ENCODE measurements at places on chromosomes 16 and 17. TPM values are rescaled to one million over a fixed set of nuclear protein-coding genes. Genes with fewer than 3 reads are reported as not detected.
A peak's percentile ranks its signal among the peaks of the same experiment; 100 is the strongest.

- peak; percentile 30 for DNase-seq
Observed at GRCh38 chr17:77909816-77910215, 48.7 kb upstream of the TNRC6C start.

- DNase-seq = no peak
Observed at GRCh38 chr16:23071196-23072083, 77.8 kb downstream of the USP31 start.

PRAC2 gene
- not detected for total RNA-seq

DNA sequence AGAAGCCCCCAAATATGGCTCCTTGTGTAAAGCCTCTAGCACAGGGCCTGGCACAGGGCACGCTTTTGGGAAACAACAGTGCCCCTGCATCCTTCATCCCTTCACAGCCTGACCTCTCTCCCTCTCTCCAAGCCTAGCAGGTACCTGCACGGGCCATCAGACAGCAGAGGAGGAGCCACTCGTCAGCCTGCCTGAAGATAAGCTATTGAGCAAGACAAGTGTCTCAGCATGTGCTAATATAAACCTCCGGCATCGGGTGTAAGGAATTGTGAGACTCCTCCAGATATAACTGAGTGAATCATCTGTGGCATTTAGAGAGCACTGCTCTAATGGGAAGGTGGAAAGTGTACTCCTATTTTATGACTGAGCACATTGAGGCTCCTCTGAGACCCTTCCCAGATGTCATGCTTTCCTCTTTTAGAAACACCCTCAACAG is 38.3 kb downstream of the TBX4 start:
- no peak for DNase-seq

KRT34 gene
- total RNA-seq = not detected

DNA sequence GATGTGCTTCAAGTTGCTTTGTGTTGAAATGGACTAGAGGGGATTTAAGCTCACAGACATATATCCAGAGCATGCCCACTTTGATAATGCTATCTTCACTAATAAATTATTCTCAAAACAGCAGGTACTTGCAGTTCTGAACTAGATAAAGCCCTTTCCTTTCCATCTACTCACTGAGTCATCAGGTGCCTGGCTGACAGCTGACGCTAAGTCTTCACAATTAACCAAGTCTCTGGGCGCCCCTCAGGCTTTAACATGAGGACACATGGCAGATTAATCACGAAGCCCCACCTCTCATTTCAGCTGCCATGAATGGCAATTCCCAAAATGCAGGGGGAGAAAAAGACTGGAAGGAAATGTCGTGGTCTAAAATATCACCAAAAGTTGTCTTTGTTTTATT is 29.5 kb upstream of the CRISPLD2 start:
- peak; percentile 17 for DNase-seq

DNA sequence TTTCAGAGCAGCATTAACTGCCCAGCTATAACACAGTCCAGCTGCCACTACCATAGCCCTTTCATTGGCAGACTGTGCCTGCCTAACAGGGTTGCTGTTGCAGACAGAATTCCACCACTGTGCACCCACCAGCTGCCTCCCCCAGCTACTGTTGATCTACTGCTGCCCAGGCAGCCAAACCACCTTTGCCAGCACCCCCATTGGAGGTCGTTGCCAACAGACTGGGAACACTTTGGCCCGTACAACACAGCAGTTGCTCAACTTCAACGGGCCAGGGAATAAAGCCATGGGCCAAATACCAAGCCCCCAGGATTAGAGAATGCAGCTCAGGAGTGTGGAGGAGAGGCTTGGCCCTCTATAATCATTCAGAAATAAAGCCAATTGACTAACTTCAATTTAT is 473.6 kb downstream of the CDH11 start:
- DNase-seq = no peak

- DNase-seq = no peak
Observed at GRCh38 chr16:87350681-87351319, 32.8 kb downstream of the FBXO31 start.

GRCh38 chr16:55330781-55331647 is 7.0 kb downstream of the IRX6 start:
- no peak for DNase-seq

DNA sequence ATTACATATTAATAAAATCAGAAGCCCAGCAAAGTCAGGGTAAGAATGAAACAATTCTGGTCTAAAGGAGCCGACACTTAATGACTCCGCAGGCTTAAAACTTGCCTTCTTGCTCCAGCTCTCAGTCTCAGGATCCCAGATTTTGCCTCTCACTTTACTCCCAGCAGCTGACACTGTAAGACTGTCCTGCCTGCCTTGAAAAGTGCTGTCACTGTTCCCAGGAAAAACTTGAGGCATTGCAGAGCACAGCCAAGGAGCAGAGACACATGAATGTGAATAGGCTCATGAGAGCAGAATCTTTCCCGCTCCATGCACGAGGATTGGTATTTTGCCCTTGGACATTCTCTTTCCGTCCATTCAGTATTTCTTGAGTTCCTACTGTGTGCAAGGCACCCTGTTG is 457.6 kb upstream of the ZFHX3 start:
- no peak for DNase-seq

GRCh38 chr17:57463103-57463885 is 207.0 kb downstream of the MSI2 start:
- DNase-seq = no peak

DNA sequence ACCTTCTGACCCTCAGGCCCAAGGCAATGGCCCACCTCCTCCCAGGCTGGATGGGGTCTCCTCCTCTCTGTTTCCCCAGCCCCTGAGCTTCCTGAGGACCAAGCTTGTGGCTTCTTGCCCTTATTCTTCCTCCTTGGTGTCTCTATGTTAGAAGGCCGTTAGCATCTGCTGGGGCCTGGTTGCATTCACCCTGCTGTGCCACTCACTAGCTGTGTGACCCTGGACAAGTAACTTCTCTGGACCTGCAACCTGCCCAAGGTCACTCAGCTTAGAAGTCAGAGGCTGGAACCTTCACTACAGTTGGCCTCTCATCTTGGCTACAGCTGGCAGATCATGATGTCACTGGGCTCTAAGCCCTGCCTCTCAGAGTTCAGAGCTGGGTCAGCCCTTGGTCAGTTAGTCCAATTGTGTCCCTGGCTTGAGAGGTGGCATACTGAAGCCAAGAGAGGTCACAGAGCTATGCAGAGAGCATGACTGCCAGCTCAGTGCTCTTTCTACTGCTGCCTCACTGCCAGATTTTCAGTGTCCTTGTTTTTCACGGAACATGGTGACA is 3.0 kb downstream of the MT2A start:
- no peak for DNase-seq

DNA sequence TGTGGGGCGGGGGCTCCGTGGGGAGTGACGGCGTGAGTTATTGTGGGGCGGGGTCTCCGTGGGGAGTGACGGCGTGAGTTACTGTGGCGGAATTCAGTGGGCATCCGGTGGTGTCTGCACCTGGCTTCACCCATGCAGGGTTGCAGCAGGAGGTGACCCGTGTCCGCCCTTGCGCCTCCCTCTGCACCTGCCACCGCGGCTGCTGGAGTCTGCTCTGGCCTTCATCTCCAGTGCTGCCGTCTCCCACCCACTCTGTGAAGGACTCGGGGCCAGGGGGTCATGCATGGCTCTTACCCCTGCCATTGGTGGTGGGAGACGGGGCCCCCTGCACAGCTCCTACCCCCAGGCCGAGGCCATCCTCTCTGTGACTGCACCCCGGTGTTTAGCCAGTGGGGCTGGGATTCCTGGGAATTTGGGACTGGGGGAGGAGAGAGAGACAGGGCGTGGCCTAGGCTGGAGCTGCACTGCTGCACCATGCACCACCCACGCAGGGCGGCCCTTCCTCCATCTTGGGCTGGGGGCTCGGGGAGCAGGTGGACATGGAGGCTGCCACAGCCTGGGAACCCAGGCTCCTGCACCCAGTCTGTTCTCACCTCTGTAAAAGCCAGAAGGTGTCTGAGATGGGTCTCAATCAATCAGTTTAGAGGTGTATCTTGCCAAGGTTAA is 1.3 kb upstream of the PABPN1L start:
- DNase-seq = no peak

DNA sequence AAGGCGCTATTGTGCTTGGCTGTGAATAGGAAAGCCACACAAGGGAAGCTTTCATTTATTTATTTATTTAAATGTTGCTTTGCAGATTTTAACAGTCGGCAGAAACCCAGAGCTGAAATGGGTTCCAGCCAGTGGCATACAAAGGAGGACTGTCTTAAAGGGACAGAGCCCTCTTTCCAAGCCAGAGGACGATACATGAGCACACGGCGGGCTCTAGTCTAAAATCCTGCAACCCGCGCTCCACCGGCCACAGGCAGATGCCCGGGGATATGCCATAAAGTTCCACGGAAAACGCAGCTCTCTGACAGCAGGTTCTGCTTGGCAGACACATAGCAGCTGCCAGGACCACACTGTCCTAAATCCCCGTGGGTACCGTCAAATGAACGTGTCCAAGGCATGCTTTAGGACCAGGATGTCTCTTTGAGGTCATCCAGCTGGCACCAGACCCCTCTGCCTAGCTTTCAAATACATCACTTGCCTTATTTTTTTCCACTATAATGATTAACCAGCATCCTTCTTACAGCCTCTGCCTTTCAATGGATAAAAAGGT is 64.6 kb downstream of the CYTH1 start:
- DNase-seq = peak; percentile 75

GRCh38 chr17:1604831-1605528 is 23.7 kb downstream of the SLC43A2 start:
- DNase-seq = no peak

- peak; percentile 13 for DNase-seq
Observed at GRCh38 chr17:79562931-79563210, 48.0 kb downstream of the RBFOX3 start.

GRCh38 chr17:39660397-39661385 is 4.5 kb upstream of the TCAP start:
- DNase-seq = no peak
